A549 (cell line): ENCODE measurements at places on chromosomes 2 and 18. TPM values are rescaled to one million over a fixed set of nuclear protein-coding genes. Genes with fewer than 3 reads are reported as not detected.

DNA sequence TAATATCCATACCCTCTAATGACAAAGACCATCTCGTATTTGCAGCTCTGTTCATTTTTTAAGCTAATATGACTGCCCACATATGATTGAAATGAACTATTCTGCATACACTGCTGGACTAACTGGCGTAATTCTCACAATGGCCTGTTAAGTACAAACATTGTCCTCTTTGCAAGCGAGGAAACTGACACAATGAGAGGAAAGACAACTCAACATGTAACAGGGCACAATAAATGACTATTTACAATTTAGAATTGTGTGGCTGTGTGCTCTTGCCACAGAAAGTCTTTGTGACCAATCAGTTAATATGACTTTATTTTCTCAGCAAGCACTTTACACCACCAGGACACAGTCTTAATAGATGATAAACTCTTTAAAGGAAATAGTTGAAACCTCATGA, 498.0 kb downstream of the CNTNAP5 start:
- DNase-seq, result no peak

- DNase-seq, result peak; percentile 72
Measured at GRCh38 chr2:28390746-28391563, 1.7 kb upstream of the FOSL2 start.

DNA sequence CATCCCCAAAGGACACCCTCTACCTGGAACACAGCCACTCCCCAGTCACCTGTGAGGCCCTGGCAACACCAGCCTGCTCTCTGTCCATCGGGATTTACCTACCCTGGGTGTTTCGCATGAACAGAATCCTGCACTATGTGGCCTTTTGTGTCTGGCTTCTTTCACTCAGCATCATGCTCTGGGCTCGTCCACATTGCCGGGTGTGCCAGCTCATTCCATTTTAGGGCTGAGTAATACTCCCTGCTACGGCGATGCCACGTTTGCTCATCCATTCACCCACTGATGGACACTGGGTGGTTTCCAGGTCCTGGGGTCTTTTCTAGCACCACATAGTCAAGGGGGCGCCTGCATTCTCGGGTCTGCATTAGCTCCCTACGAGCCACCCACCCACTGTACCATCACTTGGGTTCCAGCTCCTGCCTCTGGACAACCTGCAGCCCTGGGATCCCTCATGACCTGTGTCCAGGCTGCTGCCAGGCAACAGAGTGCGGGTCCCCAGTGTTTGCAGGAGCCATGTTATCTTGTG, 22.0 kb downstream of the KCNF1 start:
- DNase-seq, result no peak

Gene ETAA1
- 11.9 to 14.5 TPM (median 13.0 TPM) in 3 replicates for polyA plus RNA-seq

GRCh38 chr2:107062599-107063220, 176.7 kb upstream of the ST6GAL2 start:
- DNase-seq, result no peak

Gene SH3YL1
- 12.8 to 13.9 TPM (median 13.5 TPM) in 3 replicates for polyA plus RNA-seq

- no peak for DNase-seq
Measured at GRCh38 chr18:35605686-35606417, 24.3 kb downstream of the GALNT1 start.

GRCh38 chr2:159064446-159065301, 96.2 kb downstream of the TANC1 start:
- DNase-seq, result no peak

Gene CCDC178
- polyA plus RNA-seq, result not detected in 3 replicates

Gene MC2R
- not detected in 3 replicates for polyA plus RNA-seq

Gene CXXC1
- polyA plus RNA-seq, result 51.2 to 57.4 TPM (median 54.3 TPM) in 3 replicates

DNA sequence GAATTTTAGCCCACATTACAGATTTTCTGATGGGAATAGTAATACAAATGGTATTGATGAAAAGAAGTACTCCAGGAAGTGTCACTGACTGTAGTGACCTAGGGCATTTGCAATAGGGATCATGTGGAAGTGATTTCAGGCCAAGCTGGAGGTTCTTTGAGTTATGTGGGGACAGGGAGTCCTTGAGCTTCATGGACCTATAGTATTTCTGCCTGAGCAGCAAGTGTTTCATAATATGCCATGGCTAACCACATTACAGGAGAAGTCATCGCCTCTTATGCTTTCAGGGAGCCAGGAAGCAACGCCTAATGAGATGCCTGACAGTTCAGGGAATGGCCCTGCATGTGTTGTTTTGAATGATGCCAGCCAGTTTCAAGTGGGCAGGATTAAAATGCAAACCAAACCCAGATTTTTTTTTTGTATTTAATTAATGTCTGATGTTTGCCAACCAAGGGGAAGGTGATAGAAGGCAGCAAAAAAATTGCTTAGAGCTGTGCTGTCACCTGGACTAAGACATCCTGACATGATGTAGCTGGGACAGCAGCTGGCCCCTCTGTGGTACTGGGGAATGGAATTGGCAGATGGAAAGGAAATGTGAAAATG, 109.5 kb downstream of the RAPGEF4 start:
- DNase-seq, result no peak

DNA sequence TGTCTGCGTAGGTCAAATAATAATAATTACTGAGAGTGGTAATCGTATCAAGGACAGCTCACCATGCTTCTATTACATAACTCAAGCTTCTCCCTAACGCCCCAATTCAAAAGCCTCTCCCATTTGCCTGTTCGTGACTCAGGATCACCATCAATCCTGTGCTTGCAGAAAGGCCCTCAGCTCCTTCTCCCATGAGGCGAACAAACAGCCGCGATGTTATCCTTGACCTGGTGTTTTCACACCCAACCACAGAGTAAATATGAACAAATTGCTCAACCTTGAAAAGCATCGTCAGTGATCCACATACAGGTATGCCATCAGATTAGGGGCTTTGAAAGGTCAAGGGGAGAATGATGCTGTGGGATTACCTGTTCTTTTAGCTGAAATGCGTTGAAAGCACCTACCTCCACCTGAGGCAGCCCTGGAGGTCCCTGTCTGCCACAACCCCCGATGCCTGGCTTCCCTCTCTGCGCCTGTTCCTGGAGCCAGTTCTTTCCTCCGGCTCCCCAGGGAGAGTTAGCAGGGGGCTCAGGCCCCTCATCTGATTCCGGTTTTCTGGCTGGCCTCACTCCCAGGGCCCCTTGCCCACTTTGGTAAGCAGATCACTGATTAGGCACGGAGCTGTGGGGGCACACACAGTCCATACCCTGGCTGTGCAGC, 39.1 kb upstream of the ODC1 start:
- DNase-seq, result peak; percentile 70

- no peak for DNase-seq
Measured at GRCh38 chr2:137220438-137220993, 455.2 kb downstream of the THSD7B start.

GRCh38 chr2:45237850-45238542, 228.7 kb upstream of the SIX2 start:
- peak; percentile 74 for DNase-seq

GRCh38 chr2:205775097-205775877, 93.0 kb downstream of the NRP2 start:
- no peak for DNase-seq

DNA sequence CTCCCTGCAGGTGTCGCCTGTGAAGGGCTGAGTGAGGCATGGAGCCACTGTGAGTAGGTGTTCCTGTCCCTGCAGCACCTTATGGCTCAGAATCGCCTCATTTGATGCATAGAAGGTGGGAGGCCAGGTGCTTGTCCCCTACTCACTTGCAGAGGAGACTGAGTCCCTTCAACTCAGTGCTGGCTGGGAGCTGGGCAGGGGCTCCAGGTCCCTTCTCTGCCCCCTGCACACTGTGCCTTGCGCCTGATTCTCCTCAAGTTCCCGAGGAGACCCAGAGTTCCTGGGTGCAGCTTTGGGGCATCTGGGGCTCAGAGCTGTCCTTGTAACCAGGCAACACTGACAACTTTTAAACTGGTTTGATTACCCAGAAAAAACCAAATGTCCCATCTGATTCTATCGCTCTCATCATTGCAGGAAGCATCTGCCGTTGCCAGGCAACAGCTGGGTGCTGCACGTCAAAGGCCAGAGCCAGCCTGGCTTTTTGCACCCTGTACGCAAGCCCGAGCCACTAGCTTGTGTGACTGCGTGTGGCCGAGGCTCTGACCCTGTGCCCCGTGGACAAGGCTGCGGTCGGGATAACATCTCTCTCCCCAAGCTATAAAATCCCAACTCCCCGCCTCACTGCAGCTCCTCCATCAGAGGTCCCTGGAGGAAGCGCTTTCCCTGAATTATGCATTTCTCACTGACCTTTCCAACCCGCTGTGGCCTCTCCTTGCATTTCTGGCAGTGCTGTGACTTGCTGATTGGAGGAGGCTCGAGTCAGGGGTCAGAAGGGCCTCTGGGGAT, 130.8 kb upstream of the HDAC4 start:
- DNase-seq, result no peak

- DNase-seq, result no peak
Measured at GRCh38 chr2:236887953-236888793, 197.5 kb upstream of the COPS8 start.

- DNase-seq, result no peak
Measured at GRCh38 chr18:59881728-59882656, 17.8 kb upstream of the PMAIP1 start.

GRCh38 chr2:227788561-227789018, 25.1 kb upstream of the CCL20 start:
- no peak for DNase-seq

Gene IL36G
- not detected in 3 replicates for polyA plus RNA-seq

DNA sequence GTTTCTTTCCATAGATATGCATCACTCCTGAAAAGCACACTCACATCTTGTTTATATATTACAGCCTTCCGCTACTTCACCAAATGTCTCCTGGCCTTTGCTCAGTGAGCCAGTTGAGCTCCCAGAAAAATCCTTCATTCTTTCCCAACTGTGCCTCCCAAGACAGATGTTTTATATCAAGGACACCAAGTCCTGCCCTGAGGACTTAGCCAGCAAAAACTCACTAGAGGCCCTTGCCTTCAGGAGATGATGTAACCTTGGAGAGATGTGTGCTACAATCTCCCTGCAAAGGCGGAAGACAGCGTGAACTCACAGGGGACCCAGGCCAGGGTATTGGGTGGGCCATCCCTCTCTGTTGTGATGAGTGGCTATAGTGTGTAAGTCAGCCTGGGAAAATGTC, 86.1 kb upstream of the CTAGE1 start:
- no peak for DNase-seq

Gene ALPP
- polyA plus RNA-seq, result 0.18 to 0.31 TPM (median 0.18 TPM) in 3 replicates

- no peak for DNase-seq
Measured at GRCh38 chr2:42839809-42840501, 47.6 kb upstream of the HAAO start.

Gene SCN2A
- 0.01 to 0.05 TPM (median 0.03 TPM) in 3 replicates for polyA plus RNA-seq

GRCh38 chr2:3313781-3314375, 63.7 kb downstream of the EIPR1 start:
- no peak for DNase-seq

DNA sequence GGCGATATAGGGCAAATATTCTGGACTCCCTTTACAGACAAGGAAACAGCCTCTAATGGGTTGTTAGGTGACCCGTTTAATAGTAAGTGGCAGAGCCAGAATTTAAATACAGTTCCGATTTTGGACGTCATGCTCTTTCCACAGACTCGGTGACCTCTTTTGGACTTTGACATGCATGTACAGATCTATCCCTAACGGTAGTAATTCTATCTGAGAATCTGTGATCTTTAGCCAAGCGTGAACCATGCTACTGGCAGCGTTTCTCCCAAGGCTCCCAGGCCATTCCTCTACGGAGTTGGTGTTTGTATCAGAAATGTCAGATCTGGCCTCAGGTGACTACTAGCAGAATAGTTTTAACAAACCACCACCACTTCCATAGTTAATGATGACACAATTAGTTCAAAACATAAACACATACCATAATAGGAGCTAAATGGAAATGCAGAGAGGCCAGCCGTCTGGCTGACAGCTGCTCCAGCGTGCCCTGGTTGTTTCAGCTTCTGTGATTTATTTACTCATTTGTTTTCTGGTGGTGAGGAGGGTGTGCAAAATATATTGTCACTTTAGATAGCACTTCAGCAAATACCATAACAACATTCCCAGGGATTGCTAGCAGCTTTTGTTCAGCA, 304.6 kb upstream of the LYPD1 start:
- no peak for DNase-seq

GRCh38 chr2:127400533-127400896, 12.7 kb upstream of the MAP3K2 start:
- DNase-seq, result no peak

Gene LYPD6
- 0.04 to 0.08 TPM (median 0.07 TPM) in 3 replicates for polyA plus RNA-seq

Gene MARS2
- polyA plus RNA-seq, result 9.0 to 9.5 TPM (median 9.1 TPM) in 3 replicates

DNA sequence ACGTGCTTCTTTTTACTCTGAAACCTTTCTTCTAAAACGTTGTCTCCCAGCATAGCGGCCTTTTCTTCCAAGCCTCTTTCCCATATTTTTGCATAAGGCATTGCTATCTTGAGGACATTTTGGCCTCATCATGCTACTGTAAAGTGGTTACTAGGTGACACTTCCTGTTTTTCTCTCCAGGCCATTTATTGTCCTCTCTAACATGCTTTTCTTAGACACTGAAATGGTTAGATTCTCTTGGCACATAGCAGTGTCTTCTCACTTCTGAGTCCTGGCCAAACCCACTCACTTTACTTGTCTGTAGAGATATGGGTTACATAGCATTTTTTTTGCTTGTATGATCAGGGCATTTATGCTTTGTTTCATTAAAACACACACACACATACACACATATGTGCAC, 50.1 kb upstream of the KCNH7 start:
- no peak for DNase-seq

Gene LYPD6B
- not detected in 3 replicates for polyA plus RNA-seq

Gene DTYMK
- 90.7 to 99.5 TPM (median 98.9 TPM) in 3 replicates for polyA plus RNA-seq

- peak; percentile 9 for DNase-seq
Measured at GRCh38 chr2:88626171-88627054, 851 bp downstream of the EIF2AK3 start.

DNA sequence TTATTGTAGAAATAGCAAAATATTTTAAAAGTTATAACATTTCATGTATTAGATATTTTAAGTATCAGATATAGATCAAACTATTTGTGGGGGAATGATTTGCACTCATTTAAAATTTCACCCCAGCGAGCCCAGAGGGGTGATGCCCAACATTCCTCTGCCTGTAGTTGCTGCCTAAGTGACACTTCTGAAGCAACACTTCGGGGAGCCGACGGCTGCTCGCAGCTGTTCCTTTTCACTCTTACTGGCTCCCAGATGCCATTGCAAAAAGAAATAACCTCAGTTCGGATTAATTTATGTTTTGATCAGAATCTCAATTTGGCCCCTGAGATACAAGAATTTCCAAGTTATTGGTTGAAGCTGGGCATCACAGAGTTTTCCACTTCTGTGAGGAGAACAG, 603.8 kb downstream of the PLCL1 start:
- no peak for DNase-seq

GRCh38 chr2:56195563-56195962, 11.8 kb downstream of the CCDC85A start:
- no peak for DNase-seq

- peak; percentile 51 for DNase-seq
Measured at GRCh38 chr18:34322365-34323289, 97.9 kb upstream of the NOL4 start.

DNA sequence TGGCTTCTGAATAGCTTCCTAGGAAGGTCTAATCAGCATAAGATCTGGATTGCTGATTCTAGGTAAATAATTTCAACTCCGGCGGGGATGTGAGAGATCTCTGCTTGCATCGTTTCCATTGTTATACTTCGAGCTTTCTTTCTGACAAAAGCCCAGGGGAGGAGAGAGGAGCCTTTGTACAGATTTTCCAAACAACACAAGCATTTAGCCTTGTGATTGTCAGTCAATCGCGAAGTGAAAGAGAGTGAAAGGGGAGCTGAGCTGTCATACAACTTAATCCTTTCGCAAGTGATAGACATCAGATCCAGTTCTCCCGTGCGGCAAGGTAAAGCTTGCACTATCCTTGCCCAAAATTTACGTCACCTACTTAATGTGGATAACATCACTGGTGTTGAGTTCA, 26.2 kb downstream of the RALB start:
- DNase-seq, result no peak
